ENCODE measurements at places on chromosomes 7 and 10.

- DNase-seq, result no peak
Measured at GRCh38 chr10:63438506-63439498, 27.0 kb downstream of the JMJD1C start.

- DNase-seq, result no peak
Measured at GRCh38 chr10:97778452-97779302, 6.9 kb upstream of the SFRP5 start.

GRCh38 chr7:139647085-139647484 is 123.6 kb downstream of the CLEC2L start:
- DNase-seq, result no peak

GRCh38 chr10:26739071-26739631 is 41.6 kb downstream of the PDSS1 start:
- DNase-seq, result no peak

GRCh38 chr10:44382981-44383748 is 1.7 kb downstream of the CXCL12 start:
- DNase-seq, result no peak

DNA sequence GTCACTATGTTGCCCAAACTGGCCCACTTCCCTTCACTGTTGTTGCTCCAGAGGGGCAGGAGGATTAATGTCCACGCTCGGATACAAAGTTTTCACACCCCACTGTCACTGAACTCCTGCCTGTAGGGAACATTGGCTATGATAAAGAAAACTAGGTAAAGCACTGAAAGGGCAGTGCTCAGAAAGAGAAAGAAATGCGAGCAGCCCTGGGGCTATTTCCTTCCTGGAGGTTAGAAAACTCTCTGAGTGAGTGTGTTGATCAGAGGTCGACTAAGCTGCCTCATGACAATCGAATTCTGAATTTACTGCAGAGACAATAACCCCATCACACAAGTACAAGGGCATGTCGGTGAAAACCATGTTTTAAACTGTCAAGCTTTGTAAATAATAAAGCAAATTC is 227.2 kb upstream of the PITRM1 start:
- DNase-seq, result no peak

GRCh38 chr10:114021717-114022680 is 21.7 kb upstream of the ADRB1 start:
- DNase-seq, result no peak

GRCh38 chr7:142460402-142461117 is 202.7 kb upstream of the PRSS58 start:
- DNase-seq, result no peak

DNA sequence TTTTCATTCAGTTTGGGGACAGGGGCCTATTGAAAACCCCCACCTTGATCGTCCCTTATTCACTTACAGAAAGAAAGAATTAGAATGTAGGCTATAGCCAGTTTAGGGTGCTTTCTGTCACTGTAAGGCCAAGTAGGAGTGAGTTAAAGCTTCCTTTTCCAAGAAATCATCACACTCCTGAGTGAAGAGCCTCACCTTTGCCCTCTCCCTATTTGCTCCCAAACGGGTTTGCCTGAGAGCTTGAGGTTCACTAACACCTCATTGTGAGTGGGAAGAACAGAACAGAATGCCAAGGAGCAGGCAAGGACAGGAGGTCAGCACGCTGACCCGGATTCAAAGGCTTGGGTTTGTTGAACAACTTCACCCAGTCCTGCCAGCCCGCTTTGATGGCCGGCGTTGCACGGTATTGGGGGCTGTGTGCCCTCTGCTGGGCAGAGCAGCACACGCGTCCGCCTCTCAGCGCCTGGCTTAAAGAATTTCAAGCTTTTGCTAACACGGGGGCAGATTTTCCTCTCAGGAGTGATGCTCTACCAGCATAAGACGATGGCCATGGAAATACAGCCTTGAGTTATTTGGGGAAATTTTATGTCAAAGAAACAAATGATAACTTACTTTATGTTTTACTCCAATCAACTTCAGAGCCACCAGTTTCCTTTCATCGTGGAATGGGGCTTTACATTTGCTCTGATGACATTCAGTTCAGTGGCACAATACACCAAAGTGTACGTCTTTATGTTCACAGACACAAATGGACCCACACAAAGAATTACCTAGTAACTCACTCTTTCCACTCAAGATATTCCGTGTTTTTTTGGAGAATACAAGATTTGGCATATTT is 470.0 kb downstream of the SUGCT start:
- no peak for DNase-seq

- DNase-seq, result no peak
Measured at GRCh38 chr10:93064874-93065660, 4.5 kb downstream of the CYP26C1 start.

DNA sequence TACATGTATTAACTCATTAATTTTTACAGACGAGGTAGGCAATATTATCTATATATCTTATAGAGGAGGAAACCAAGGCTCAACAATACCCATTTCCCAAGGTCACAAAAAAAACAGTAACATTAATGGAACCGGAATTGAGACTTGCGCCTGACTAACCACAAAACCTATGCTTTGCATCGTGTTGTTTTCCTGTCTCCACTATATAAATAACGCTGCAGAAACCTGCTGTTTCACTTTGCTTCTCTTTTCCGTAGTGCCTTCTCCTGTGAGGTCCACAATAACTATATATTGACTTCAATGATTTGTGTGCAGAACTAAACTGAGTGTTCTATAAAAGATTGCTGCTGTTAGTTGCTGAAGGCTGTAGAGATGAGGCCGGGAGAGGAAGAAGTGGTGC is 97.7 kb upstream of the RPA3 start:
- no peak for DNase-seq

- no peak for DNase-seq
Measured at GRCh38 chr7:1531263-1531978, 919 bp downstream of the MAFK start.

DNA sequence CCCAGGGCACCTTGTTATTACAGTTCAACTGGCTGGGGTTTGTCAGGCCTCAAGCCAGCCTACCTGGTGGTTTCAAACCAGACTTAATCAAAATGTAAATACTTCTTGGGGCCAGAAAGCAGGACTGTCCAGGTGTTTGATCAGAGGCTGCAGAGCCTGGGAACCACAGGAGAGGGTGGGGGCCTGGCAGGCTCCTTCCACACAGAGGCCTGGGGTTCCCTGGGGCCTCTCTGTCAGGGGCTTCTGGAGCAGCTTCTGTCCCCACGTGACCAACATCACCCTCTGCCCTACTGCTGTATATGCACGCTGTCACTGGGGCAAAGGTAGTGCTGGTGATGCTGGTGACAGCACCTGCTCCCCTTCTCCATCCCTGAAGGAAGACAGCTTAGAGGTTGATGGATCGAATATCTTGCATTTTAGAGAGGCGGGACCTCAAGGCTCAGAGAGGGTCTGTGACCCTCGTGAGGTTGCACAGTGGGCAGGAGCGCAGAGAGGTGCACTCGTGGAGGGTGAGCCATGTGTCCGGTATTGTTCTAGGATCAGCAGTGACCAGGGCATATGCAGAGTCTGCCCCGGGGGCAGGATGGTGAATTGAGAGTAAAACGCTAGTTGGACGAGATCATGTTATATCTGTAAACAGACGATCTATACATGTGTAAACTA is 95.4 kb downstream of the GRK5 start:
- DNase-seq, result no peak

GRCh38 chr7:26854876-26855855 is 9.2 kb downstream of the SKAP2 start:
- DNase-seq, result no peak

- no peak for DNase-seq
Measured at GRCh38 chr10:62527019-62527827, 153.1 kb downstream of the ZNF365 start.

DNA sequence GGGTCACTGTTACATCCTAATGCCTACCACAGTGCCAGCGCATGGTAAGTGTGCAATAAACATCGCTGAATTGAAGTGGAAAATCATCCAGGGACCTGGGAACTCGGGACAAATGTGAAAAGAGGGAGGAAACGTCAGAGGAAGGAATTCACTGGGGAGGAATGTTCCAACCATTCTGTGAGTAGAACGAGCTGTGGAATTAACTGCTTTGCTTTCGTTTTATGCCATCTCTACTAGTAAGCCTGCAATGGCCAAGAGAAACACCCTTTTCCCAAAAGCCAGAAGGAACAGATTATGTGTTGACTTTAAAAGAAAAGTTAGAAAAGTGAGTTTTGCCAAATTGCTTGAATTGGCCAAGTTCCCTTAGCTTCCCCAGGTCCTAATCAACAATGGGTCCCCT is 1044.9 kb downstream of the TYW1 start:
- no peak for DNase-seq

- DNase-seq, result no peak
Measured at GRCh38 chr7:84665339-84665738, 470.8 kb upstream of the SEMA3A start.
